ENCODE measurements at places on chromosomes 13 and 19. TPM values are rescaled to one million over a fixed set of nuclear protein-coding genes. Genes with fewer than 3 reads are reported as not detected.

DNA sequence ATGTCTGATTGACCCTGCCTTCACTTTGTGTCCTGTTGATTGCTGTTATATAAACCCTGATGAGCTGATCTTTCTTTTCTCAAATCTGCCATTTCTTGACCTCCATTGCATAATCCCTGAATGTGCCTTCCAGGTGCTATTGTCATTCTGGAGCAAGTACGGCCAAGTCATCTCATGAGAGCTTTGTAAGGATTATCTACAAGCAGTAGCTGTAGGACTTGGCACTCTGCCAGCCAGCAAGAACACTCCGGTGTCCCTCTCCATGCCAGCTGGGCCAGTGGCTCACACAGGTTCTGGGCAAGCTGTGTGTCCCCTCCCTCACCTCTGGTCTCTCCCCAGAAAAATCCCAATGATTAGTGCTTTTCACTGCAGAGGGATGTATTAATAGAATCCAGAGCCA lies 348.1 kb downstream of the FOXO1 start:
- peak; percentile 41 for DNase-seq

CCDC106 gene
- 13.1 TPM for total RNA-seq

- DNase-seq, result no peak
Observed at GRCh38 chr19:12199757-12200419, 37.0 kb downstream of the ZNF136 start.

GRCh38 chr13:109985871-109986450 lies 199.6 kb upstream of the IRS2 start:
- no peak for DNase-seq

DNA sequence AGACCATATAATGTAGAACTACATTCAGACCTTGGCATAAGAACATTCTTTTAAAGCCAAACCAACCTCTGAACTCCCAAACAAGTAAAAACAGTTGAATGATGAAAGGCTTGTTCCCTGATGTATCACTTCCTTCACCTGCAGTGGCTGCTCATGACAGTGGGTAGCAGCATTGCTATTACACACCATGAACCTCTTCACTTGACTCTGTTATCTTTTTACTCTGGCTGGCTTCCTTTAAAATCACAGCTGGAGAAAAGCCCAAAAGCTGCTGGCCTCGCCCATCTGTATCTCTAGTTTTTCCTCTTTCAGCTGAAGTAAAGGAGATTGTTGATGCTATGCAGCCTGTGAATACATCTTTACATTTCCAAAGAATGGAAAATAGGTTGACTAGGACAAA lies 22.6 kb downstream of the THSD1 start:
- DNase-seq, result no peak

GRCh38 chr13:80437231-80437630 lies 96.3 kb upstream of the SPRY2 start:
- DNase-seq, result no peak

DNA sequence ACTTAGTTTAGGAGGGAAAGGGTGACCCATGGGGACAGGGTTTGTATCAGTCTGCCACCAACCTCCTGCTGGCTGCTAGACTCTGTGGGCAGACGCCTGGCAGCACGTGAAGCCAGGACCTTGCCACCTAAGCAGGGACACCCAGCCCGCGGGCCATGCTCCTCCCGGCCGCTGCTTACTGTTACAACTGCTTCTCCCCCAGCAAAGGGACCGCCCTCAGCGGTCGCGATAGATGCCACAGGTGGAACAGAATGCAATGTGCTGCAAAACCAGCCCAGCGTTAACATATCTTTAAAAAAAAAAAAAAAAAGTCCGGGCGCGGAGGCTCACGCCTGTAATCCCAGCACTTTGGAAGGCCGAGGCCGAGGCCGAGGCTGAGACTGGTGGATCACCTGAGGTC lies 1.9 kb upstream of the RHPN2 start:
- DNase-seq, result no peak

- DNase-seq, result no peak
Observed at GRCh38 chr19:20453425-20453935, 112.1 kb downstream of the ZNF737 start.

Measured in heart right ventricle (tissue), 16 donors.